ENCODE measurements at places on chromosomes 1 and 21. TPM values are rescaled to one million over a fixed set of nuclear protein-coding genes. Genes with fewer than 3 reads are reported as not detected.
A peak's percentile ranks its signal among the peaks of the same experiment; 100 is the strongest.

The TCEA3 gene
- 0.75 TPM for total RNA-seq

The NID1 gene
- total RNA-seq, result 0.92 TPM

The DIPK1A gene
- 11.3 TPM for total RNA-seq

The IFNAR2 gene
- 65.4 TPM for total RNA-seq

The LIPI gene
- total RNA-seq, result not detected

- peak; percentile 83 for DNase-seq
- H3K4me3 ChIP-seq, result peak within 1 kb of the TSS; percentile 59
- H3K27me3 ChIP-seq, result no peaks in the 10 kb centered on the region
- H3K36me3 ChIP-seq, result peaks cover 10% of the 10 kb centered on the region
- H3K4me1 ChIP-seq, result peaks cover 92% of the 10 kb centered on the region
Observed at GRCh38 chr1:12166834-12167492, at the start of gene TNFRSF1B. TNFRSF1B (plus strand) TSS chr1:12166991; CDS start chr1:12167092, 101 bp downstream.

GRCh38 chr1:171718216-171718615 lies 23.6 kb downstream of the VAMP4 start:
- no peaks in the 10 kb centered on the region for H3K27me3 ChIP-seq
- no peaks in the 10 kb centered on the region for H3K4me1 ChIP-seq
- H3K36me3 ChIP-seq, result peaks cover 18% of the 10 kb centered on the region
- no peak overlapping the region for H3K4me3 ChIP-seq
- no peak overlapping the region for H3K27ac ChIP-seq

- DNase-seq, result peak; percentile 45
- H3K4me1 ChIP-seq, result no peaks in the 10 kb centered on the region
- no peaks in the 10 kb centered on the region for H3K27me3 ChIP-seq
- no peaks in the 10 kb centered on the region for H3K36me3 ChIP-seq
- H3K27ac ChIP-seq, result no peak overlapping the region
Observed at GRCh38 chr21:35940074-35940927, 120.0 kb downstream of the SETD4 start.

DNA sequence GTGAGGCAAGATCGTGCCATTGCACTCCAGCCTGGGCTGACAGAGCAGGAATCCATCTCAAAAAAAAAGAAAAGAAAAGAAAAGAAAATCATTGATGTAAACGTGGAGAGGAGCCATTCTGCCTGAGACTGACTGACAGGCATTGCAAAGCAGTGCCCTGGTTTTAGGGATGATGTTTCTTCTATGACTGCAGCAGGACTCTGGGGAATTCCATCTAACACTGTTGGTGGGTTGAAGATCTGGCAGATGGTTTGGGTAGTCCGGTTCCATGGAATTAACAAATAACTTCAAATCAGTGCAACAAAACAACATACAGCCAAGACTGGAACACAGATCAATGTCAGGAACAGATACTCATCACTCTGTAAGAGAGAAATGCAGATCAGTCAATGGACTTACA lies 17.8 kb upstream of the LAMC2 start:
- no peak overlapping the region for H3K4me3 ChIP-seq
- H3K36me3 ChIP-seq, result no peaks in the 10 kb centered on the region
- H3K4me1 ChIP-seq, result no peaks in the 10 kb centered on the region
- no peak overlapping the region for H3K27ac ChIP-seq
- no peak for DNase-seq
- H3K27me3 ChIP-seq, result no peaks in the 10 kb centered on the region

- no peaks in the 10 kb centered on the region for H3K4me1 ChIP-seq
- H3K36me3 ChIP-seq, result no peaks in the 10 kb centered on the region
- H3K4me3 ChIP-seq, result no peak overlapping the region
- H3K27ac ChIP-seq, result no peak overlapping the region
- no peak for DNase-seq
Observed at GRCh38 chr1:11564237-11564636, 85.3 kb downstream of the DISP3 start.

- peaks cover 16% of the 10 kb centered on the region for H3K4me1 ChIP-seq
- no peak overlapping the region for H3K27ac ChIP-seq
- no peaks in the 10 kb centered on the region for H3K36me3 ChIP-seq
- H3K27me3 ChIP-seq, result no peaks in the 10 kb centered on the region
Observed at GRCh38 chr1:84975035-84975434, 21.9 kb downstream of the MCOLN2 start.

All from natural killer cell (primary cell).